ENCODE measurements at places on chromosomes 5 and 9.

- peak; percentile 65 for DNase-seq
These were observed 31.9 kb downstream of the IRF1 start for GRCh38 chr5:132458651-132459030.

GRCh38 chr5:72005671-72006070, 101.6 kb upstream of the MAP1B start:
- DNase-seq: no peak

DNA sequence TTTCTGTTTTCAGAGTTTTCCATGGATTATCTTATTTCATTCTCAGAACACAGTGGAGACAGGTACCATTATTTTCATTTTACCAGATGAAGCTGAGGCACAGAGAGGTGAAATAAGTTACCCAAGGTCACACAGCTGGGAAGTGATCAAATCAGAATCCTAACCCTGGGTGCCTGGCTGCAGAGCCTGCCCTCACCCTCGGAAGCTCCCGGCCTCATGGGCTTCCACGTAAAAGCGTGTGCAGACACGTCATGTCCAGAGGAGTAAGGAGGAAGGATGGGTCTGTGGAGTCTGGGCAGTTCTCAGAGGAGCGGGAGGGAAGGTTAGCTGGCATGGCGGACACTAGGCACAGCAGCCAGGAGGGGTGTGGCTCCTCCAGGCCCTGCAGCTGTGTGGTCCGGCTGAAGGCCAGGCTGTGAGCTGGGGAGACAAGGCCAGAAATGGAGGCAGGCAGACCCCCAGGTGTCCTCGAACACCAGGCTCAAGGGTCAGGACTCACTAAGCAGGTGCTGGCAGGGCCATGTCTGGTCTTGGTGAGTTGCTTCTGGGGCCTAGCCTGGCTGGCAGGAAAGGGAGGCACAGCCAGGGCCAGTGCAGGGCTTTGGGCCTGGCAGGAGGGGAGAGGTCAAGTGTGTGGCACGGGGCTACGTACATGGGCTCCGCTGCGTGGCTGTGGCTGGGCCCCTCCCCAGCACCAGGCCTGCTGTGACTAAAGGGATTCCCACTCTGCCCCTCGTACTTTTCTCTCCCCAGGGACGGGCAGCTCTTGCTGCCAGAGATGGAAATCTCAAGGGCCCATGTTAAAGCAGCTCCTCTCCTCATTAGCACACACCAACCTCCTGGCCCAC, 5.6 kb downstream of the TBC1D9B start:
- DNase-seq: no peak

DNA sequence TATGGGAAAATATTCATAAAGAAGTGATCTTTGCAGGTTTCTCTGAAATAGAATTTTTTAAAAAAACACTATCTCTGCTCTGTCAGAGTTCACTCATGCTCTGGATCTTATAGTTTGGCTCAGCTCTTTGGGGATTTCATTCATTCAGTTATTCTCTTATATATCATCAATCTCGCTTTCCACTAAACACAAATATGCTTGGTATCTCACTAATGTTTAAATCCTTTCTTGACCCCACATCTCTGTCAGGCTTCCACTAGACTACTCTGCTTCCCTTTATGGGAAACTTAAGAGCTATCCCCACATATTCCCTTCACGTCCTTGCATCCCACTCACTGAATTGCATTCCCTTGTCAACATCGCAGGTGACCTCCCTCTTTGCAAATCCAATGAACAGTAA, 396.1 kb downstream of the ENC1 start:
- peak; percentile 26 for DNase-seq

DNA sequence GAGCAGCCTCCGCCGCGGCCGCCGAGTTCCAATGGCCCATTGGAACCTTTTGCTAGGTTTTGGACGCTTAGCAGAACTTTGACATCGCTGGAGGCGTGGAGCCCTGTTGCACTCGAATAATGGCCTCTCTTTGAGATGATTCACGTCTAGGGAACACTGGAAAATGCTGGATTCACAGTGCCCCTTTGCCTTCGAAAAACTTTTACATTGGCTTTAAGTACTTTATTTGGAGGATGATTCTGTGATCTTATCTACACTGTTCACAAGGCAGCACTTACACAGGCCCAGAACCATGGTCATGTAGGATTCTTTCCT, 536 bp upstream of the PPIC start:
- DNase-seq: no peak

DNA sequence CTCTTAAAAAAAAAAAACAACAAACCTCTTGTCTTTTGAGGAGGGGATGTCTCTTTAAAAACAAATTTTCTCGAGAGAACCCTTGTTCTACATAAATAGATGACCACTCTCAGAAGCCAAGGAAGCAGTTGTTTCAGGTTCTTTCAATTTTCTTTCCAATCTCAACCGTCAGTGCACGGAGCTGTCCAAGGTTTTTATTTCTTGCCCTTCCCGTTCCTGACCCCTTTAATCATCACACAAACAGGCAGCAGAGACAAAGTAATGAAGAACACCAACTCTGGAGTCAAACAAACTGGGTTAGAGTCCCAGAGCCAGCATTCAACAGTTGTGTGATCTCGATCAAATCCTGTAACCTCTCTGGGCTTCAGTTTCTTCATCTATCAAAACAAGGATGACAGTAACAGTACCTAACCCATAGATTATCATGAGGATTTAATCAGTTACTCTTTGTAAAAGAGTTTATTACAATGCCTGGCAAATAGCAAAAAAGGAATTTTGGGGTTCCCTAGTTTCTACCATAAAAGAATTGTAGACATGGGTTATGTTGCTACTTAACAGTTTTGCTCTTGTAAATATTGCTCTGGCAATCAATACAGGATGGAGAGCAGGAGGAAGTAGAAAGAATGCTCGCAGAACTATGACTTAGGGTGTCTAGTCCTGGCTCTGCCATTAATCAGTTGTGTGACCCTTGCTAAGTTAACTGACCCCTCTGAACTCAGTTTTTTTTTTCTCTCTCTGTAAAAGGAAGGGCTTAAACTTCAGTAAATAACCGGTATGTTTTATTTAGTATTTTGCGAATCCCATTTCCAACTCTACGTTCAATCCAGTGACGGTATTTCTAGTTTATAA, 1.0 kb upstream of the NIM1K start:
- DNase-seq: peak; percentile 51

DNA sequence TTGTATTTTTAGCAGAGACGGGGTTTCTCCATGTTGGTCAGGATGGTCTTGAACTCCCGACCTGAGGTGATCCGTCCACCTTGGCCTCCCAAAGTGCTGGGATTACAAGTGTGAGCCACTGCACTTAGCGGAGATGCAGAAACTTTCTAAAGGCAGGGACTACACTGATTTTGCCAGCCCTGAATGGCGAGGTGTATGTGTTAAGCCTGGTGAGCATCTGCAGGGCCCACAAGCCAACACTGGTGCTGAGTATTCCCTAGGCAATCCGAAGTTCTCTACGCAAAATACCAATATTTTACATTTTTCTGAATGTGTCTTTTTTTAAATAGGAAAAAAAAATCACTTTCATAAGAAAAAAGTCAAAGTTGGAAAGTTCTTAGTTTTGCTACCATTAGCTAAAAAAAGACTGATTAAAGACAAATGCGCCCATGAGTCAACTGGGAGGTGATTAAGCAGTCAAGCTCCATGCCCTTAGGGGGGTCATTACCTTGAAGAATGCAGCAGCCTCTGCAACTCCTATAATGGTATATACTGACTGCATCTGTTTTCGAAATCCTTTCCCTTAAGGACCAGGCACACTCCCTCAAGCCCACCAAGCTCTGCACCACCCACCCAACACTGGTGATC, 502.8 kb downstream of the BNC2 start:
- peak; percentile 76 for DNase-seq

DNA sequence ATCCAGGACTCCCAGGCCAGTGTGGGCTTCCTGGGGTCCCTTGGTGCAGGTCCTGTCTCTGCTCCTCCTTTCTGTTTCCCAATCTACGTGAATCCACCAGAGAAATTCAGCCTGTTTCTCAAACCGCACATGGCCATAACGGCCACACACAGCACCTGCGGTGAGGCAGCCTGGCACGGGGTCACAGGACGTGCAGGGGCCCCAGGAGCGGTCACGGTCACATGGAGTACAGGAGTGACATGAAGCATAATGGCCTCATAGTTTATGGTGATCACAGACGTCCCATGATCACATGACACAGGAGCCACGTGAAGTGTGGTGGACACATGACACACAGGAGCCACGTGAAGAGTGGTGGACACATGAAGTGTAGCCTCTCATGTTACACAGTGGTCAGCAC, 248.5 kb upstream of the IRX4 start:
- no peak for DNase-seq

DNA sequence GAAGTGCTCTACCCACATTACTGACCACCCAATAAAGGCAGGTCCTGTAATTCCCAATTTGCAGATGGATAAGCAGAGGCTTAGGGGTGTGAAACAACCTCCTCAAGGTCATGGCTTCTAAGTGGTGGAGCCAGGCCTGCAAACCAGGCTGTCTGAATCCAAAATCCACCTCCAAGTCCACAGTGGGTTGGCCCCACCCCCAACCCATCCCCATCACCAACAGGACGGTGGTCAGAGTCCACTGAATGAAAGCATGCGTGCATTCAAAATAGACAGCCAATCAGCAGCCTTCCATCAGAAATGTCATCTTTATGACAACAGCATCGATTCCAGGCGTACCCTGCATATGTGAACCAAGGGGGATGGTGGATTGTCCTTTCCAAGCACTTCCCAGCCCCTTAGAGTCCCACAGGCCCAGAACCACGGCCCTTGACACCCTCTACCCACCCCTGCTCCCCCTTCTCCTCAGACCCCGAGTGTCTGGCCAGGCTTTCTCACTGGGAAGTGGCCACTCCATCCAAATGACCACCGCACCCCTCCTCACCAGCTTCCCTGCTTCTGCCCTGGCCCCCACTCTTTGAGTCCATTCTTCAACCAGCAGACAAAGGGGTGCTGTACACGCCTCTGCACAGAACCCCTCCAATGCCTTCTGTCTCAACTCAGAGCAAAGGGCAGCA, 133.1 kb downstream of the KCNIP1 start:
- no peak for DNase-seq

DNA sequence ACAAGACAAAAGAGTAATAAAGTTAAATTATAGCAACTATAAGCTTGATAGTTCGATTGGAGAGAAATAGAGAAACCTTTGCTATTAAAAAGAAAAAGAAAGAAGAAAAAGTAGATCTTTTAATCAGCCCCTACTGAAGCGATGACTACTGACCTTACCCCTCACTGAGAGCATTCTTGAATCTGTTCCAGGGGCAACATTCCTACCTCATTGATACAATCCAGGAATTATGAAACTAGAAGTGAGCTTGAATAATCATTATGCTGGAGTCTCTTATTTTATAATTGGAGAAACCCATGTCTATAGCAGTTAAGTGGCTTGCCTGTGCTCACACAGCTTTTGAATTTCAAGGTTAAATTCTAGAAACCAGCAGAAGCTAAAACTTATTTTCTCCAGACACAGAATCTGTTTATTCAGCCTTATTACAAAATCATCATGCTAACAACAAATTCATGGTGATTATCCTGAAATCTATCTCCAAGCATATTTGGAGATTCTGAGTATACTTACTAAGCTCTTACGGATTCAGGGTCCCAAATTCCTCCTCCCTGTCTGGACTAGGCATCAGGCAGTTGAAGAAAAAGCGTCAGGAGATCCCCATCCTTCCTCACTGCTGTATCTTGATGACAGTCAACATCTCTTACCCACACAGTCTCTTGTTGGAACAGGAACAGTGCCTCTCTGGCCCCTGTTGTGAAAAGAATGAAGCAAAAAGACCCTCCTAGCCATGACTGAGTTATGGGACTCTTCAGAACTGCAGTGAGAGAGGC, 547.6 kb upstream of the WWC1 start:
- DNase-seq: peak; percentile 96

GRCh38 chr9:38387751-38388150, 4.8 kb upstream of the ALDH1B1 start:
- no peak for DNase-seq
